ENCODE measurements at places on chromosomes 13 and 19.

DNA sequence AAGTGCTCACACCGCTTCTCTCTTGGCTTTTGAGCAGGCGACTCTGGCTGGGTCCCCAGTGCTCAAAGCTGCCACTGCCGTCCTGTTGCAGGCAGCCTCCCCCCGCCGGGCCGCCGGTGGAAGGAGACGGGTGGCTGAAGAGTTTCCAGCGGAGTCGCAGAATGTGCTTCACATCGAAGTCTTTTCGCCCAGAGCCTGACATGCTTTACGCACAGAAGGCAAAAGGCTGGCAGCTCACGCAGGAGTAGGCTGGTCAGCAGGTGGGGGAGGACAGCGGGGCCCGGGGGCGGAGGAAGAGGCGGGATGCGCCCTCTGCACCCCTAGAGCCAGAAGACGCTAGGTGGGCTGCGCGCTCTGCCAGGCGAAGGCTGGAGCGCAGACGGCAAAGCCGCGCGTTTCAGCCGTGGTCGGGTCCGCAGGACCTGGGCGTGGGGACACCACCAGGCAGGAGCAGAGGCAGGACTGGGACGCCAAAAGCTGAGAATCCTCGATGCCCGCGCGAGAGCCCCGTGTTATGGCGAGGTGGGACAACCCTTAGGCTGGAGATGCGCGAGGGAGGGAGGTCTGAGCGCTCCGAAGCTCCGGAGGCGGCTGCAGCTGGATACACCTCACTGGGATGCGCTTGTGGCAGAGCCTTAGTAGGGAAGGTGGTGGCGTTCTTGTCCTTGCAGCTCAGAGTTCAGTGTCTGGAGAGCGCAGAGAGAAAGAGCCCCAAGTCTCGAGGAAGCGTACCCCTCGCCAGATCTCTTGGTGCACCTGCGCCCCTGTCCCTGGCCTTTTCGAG is at the start of gene ATXN8OS:
Gene ATXN8OS, plus strand, starts transcription at position 329 of the 784 bp plus-strand sequence.
- no peak for DNase-seq

DNA sequence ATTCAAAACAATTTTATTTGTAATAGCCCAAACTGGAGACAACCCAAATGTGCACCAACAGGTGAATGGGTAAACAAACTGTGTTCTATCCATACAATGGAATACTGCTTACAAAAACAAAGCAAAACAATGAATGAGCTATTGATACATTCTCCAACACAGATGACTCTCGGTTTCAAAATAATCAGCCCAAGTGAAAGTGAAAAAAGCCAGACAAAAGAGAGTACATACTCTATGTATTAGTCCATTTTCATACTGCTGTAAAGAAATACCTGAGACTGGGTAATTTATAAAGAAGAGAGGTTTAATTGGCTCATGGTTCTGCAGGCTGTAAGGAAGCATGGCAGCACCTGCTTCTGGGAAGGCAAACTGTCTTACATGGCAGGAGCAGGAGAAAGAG is 65.2 kb upstream of the LRCH1 start:
- DNase-seq: no peak

GRCh38 chr19:51489113-51489512 is 10.8 kb downstream of the CEACAM18 start:
- no peak for DNase-seq

- no peak for DNase-seq
Observed at GRCh38 chr13:101415358-101416174, 742 bp downstream of the NALCN start.

GRCh38 chr19:8416796-8417195 is 3.7 kb downstream of the MARCHF2 start:
- no peak for DNase-seq

DNA sequence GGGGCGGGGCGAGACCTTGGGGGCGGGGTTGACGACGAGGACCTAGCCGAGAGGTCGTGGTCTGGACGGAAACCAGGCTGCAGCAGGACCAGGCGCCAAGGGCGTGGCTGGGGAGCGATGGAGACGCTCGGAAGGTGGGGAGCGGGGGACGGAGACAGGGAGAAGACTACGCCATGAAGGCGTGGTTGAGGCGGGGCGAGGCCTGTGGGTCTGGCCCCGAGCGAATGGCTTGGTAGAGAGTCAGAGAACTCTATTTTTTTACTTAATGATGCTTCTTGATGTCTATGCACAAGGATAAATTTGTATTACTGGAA is 674 bp upstream of the FBXL12 start:
- DNase-seq: no peak

- DNase-seq: no peak
Observed at GRCh38 chr19:55590617-55591016, 8.7 kb downstream of the FIZ1 start.

DNA sequence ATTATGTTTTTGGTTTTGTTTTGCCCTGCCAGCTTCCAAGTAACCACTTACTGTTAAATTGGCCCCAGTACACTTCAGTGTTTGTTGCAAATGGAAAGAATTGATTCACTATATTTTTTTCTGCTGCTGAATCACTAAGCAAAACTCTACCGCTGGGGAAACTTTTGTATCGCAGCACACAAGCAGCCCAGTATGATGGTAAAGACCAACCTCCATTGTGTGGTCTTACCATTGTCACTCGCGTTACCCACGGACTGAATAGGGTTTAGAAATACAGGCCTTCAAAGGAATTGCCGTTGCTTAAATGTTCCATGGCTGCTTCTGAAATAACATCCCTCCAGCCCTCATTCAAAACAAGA is 7.9 kb downstream of the SPATA13 start:
- no peak for DNase-seq

- no peak for DNase-seq
Observed at GRCh38 chr19:42816894-42817293, 51.4 kb upstream of the PSG8 start.

- no peak for DNase-seq
Observed at GRCh38 chr13:76848596-76848995, 37.6 kb downstream of the KCTD12 start.

- no peak for DNase-seq
Observed at GRCh38 chr13:46698014-46698413, 98.9 kb downstream of the ESD start.

DNA sequence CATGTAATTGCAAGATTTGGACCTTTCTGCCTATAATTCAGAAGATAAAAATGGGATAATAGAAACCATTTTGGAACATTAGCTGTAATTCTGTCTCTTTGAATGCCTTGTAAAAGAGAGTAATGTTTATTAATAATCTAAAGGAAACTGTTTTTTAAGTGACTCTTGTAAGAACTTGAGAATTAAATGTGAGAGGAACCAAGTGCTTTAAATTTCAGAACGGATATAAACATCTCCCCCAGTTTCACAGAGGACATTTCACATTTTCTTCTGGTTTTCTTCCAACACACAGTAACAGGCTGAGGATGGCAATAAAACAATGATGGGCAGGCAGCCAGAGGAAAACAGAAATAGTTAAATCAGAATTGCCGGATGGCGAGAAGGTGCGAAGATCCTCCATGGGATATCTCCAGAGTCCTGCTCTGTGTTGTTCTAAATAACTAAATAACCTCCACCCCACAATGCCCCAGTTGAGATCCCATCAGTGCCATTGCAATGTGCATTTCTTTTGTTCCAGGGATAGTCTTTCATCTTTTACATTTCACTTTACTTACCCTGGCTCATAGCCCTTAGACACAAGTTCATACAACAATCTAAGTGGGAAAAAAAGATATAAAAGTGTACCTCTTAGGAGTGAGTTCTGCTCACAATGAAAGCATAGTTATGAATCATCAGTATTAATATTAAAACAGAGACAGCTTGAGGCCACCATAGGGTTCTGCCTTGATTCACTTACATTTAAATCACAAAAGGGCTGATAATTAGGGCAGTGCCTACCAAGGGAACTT is 73.3 kb downstream of the TNFRSF19 start:
- DNase-seq: no peak

GRCh38 chr13:80109303-80109702 is 231.6 kb downstream of the SPRY2 start:
- no peak for DNase-seq

GRCh38 chr13:33132644-33133440 is 116.6 kb downstream of the KL start:
- no peak for DNase-seq

- DNase-seq: no peak
Observed at GRCh38 chr13:46382224-46382623, 4.8 kb downstream of the RUBCNL start.

DNA sequence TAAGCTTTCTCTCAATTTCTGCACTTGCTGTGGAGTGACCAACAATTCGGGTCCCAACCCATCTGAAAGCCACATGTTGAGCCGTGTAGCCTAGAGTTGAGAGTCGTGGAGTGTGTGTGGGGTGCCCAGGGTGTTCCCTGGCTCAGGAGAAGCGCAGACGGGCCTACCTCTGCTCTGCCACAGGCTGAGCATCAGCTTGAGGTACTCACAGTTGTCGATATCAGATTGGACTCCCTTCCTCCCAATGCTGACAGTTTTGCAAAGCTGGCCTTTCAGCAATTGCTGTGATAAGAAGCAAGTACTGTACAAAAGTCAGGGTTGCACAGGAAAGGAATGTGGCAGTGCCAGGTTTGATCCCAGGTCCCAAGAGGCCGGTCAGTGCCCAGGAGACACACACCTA is 133.4 kb upstream of the SPACA7 start:
- DNase-seq: no peak

DNA sequence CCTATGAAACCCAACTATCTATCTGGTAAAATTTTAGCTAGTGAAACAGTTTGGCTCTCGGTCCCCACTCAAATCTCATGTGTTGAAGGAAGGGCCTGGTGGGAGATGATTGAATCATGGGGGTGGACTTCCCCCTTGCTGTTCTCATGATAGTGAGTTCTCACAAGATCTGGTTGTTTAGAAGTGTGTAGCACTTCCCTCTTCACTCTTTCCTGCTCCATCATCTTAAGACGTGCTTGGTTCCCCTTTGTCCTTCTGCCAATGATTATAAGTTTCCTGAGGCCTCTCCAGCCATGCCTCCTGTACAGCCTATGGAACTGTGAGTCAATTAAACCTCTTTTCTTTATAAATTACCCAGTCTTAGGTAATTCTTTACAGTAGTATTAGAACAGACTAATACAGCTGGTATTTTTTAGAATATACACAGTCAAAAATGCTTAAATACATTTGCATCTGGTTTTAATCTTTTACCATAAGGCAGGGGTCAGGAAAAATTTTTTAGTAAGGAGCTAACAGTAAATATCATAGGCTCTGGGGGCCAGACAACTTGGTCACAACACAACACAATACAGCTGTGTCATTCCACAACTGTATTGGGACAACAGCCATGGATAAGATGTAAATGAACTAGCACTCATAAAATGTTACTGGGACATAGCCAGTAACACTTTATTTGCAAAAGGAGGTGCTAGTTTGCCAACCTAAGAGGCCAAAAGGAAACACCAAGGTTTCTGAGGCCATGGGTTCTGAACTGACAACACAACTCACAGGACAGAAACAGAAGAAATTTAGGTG is 24.3 kb downstream of the DZIP1 start:
- DNase-seq: no peak

DNA sequence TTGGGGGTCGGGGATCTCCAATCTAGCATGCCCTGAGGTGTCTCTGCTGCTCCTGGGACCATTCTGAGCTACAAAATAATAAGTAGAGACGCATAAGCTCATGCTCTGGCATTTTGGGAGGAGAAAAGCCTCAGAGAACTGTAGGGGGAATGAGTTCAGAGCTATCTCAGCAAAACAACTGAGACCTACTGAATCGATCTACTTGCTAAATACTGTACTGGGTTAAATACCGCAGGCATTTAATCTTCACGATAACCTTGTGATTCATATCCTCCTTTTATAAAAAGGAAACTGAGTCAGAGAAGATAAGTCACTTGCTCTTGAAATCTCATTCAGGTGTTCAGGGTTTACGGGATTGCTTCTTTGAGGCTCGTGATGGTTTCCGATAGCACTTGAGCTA is 468.1 kb downstream of the FGF9 start:
- DNase-seq: no peak

GRCh38 chr19:49906879-49907564 is 10.3 kb upstream of the IL4I1 start:
- no peak for DNase-seq

GRCh38 chr19:11140896-11141295 is 14.7 kb downstream of the SPC24 start:
- no peak for DNase-seq

DNA sequence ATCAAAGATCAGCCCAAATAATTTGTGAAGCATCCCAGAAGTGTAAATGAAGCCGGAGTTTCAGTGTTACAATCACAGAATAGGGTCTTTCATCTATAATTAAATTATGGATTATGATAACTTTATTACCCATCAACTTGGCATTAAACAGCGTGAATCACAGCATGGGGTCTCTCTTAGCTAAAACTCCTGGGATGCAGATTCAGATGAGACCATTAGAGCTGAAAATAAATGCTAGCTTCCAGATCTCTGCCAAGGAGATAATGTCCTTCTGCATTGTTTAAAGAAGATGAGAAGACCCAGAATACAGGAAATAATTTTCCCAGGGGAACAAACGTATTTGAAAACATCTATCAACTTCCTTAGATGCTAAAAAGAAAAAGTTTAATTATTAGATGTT is 546.0 kb upstream of the PCDH9 start:
- no peak for DNase-seq

DNA sequence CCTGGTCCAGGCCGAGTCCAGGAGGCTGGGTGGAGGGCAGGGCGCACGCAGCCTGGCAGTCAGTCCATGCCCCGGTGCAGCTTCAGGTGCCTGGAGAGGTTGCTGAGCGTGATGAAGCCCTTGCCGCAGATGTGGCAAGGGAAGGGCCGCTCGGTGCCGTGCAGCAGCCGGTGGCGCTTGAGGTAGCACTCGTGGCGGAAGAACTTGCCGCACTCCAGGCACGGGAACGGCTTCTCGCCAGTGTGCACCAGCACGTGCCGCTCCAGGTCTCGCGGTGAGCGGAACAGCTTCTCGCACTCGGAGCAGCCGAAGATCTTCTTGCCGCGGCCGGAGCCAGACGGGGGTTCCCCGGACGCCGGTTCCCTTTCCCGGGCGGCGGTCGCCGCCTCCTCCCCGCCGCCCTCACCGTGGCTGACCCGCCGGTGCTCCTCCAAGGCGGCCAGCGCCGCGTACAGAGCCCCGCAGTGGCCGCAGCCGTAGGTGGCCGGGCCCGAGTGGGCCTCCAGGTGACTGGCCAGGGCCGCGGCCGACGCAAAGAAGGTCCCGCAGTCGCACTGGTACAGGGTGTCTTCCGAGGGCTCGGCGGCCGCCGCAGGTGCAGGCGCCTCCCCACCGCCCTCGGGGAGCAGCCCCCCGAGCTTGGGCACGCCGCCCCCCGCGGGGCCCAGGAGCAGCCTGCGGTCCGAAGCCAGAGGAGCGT is 6.8 kb downstream of the FIZ1 start:
- DNase-seq: no peak

DNA sequence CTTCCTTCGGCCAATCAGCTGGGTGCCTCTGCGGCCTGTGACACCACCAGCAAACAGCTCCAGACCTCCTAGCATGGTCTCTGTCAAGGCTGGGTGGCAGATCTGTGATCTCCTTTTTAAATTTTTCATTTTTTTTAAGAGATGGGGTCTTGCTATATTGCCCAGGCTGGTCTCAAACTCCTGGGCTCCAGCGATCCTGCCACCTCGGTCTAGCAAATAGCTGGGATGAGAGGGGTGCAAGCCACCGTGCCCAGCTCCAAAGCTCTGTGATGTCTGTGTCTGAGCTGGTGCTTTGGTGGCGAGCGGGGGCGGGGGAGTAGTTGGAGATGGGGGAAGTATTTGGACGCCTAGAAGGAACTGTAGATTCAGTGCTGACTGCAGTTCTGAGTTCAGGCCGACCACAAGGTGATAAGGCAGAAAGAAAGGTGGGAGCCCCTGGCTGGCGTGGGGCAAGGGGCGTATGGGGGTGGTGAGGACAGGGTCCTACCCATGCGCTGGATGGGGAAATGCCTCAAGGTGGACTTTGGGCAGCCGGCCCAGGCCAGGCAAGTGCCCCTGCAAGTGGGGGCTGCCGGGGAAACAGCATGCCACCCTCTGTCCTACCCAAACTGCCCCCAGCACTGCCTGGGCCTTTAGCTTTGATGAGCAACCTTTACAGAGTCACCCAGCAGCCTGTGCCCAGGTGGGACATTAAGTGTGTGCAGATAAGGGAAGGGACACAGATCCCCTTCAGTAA is 5.5 kb downstream of the DPP9 start:
- DNase-seq: no peak
